ENCODE measurements at places on chromosomes 7 and 10.

- no peak for DNase-seq
Observed at GRCh38 chr7:75584354-75584753, 92.2 kb downstream of the SPDYE5 start.

- no peak for DNase-seq
Observed at GRCh38 chr7:155192961-155193640, 104.6 kb upstream of the INSIG1 start.

DNA sequence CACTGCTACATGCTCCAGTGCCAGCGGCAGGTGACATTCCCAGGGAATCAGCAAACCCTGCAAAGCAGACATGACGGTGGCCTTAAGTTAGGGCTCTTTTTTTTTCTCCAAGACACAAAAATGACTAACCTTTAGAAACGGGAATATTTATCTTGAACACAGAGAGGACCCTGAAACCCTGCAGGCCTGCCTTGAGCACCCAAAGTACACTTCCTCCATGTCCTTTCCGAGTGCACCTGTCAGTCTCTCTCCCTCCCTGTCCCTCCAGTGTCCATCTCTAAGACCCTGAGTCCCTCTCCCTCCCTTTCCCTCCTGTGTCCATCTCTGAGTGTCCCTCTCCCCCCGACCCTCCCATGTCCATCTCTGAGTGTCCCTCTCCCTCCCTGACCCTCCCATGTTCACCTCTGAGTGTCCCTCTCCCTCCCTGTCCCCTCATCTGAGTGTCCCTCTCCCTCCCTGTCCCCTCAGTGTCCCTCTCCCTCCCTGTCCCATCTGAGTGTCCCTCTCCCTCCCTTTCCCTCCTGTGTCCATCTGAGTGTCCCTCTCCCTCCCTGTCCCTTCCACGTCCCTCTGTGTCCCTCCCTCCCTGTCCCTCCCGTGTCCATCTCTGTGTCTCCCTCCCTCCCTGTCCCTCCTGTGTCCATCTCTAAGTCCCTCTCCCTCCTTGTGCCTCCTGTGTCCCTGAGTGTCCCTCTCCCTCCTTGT lies 51.2 kb upstream of the CAMK2B start:
- DNase-seq, result no peak

DNA sequence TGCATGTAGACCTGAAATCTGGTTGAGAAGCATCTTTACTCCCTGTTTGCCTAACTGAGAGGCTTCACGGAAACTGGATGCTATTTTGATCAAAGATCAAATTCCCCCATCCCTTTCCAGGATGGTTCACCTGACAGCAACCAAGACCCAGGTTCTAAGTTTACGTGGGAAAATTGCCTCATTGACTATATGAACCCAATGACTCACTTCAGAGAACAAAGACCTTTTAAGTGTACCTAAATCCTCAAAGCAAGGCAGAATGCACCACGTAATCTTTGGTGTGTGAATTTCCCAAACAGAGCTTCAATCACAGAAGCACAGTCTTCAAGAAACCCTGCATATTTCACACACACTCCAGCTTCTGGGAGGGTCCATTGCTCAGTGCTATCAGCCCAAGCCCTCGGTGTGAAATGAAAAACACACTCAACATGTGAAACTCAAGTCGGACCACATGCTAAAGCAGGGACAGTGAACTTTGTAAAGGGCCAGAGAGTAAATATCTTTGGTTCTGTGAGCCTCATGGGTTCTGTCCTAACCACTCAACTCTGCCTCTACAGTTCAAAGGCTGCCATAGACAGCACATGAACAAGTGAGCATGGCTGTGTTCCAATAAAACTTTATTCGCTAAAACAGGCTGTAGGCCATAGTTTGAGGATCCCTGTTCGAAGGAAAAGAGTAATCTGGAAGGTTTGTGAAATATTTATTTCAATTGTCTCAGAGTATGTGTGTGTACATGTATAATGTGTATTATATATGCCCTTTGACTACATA lies 275.6 kb upstream of the FOXK1 start:
- no peak for DNase-seq

DNA sequence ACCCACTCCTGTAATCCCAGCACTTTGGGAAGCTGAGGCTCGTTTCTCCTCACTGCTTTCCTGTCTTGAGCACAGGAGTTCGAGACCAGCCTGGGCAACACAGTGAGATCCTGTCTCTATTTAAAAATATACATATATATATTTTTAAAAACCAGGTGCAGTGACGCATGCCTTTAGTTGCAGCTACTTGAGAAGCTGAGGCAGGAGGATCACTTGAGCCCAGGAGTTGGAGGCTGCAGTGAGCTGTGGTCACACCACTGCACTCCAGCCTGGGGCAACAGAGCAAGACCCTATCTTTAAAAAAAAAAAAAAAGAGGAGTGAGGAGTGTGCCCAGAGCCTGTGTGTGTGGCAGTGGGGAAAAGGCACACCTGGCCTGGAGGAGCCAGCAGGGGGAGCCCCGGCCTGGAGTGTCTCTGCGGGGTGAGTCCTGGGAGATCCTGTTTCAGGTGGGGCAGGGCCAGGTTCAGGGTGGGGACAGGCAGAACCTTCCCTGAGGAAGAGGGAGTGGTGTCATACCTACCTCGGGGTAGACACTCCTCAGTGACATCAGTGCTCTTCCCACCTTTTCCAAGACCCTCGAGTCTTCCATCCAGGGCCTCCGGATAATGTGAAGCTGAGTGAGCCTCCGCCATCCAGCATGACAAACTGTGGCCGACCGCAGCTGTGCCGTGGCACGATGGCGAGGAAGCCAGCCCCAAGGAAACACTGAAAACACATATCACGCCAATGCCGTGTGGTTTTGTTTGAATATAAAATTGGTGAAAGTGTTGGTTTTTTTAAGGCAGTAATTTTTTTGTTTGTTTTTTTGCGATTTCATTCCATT lies 9.0 kb upstream of the ARPC1B start:
- DNase-seq, result peak; percentile 65

GRCh38 chr7:142053988-142054387 lies 57.5 kb upstream of the MGAM2 start:
- no peak for DNase-seq

GRCh38 chr10:32795598-32796183 lies 162.3 kb downstream of the ITGB1 start:
- no peak for DNase-seq

DNA sequence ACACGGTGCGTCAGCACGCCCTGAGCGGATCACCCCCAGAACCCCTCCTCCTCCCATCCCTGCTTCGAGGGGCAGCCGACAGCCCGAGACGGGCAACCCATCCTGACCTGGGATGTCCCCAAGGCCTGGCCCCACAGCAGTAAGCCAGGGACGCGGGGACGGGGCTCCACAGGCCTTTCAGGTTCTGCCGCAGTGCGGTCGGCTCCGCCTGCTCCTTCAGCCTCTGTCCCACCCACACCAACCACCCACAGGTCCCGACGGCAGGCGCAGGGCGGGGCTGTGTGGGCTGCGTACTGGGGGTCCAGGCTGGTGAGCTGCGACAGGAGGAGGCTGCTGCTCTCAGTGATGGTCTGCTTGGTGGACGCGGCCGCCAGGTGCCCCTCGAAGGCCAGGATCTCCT lies 16.7 kb downstream of the INTS1 start:
- no peak for DNase-seq

DNA sequence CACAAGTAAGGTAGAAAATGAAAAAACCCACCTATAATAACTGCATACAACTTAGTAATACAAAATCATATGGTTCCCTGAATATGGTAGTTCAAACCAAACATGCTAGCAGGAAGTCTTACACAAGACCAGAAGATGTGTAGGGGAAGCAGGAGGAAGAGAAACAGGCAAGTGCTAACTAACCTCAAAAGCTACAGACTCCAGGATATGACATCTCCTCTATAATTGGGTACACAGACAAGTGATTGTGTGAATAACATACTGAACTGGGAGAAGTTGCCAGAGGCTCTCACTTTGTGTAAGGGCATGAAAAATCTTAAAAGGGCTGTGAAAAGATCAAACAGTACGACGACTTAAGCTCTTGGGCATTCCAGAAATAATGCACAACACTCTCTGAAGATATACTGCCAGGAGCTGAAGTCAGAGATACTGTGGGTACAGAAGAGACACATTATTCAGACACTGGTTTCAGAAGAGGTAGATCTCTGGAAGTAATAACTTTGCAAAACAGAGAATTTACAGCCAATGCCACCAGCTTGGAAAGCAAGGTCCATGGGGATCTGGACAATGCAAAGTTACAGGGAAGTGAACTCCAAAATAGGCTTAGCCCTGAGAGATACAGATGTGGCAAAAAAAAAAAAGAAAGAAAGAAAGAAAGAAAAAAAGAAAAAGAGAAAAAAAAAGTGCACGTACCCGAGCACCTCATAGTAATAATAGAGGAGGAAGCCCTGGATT lies 767.2 kb downstream of the TNS3 start:
- no peak for DNase-seq

DNA sequence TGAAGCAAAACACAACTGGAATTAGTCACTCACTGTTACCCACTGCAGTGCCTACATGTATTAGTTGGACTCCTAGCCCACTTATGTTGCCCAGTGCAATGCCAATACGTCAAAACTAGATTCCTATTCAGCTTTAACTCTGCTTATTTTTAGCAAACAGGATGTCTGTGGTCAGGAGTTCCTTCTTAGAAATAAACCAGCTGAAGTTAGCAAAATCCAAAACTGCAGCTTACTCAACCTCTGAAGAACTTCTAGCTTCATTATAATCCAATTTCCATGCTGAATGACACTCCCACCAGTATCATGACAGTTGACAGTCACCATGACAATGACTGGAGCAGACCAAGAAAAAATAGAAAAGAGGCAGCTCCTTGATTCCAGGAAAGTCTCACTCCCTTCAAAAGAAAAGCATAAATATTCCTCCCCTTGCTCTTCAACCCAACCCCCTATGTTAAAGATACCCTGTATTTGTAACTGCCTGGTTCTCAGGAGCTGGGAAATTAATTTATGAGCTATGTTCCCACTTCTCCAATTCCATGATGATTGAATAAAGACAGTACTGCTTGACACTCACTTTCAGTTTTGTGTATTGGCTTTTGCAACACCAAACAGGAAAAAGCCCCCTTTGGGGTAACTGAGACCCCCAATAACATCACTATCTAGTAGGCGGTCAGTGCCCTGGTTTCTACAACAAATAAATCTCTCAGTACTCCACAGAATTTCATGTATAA lies 327.4 kb downstream of the SORCS1 start:
- no peak for DNase-seq

- DNase-seq, result no peak
Observed at GRCh38 chr10:98030093-98030821, at the start of gene CRTAC1. Gene CRTAC1, minus strand, starts transcription at chr10:98030621. Its CDS starts 149 bp downstream, at chr10:98030472.

- DNase-seq, result no peak
Observed at GRCh38 chr7:42621543-42622219, 290.2 kb downstream of the C7orf25 start.

DNA sequence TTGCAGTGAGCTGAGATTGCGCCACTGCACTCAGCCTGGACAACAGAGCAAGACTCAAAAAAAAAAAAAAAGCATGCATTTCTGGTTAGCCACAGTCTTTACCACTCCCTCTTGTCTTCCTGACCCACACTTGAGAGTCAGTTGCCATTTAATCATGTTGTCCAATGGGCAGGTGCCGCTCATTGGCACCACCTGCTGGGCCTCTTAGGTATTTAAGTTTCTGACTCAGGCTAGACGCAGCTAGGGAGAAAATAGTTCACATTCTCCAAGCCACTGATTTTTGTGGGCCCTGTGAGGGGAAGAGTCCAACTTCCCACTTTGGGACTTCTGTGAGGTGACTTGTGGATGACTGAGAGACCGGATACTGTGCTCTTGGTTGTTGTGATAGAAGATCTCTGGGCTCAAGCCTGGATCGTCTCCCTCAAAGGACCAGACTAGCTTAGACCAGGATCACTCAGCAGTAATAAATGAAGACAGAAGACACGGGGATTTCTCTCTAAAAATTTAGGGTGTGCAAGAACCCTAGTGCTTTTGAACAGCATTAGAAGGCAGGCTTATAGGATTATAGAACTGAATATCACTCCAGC lies 26.8 kb upstream of the SORCS3 start:
- peak; percentile 5 for DNase-seq

DNA sequence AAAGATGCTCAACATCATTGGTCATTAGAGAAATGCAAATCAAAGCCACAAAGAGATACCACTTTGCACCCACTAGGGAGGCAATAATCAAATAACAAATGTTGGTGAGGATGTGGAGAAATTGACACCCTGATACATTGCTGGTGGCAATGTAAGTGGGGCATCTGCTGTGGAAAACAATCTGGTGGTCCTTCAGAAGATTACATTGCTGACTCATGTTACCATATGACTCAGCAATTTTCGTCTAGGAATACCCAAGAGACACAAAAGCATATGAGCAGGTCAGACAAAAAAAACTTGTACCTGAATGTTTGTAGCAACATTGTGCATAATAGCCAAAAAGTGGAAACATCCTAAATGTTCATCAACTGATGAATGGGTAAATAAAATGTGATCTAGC lies 4.9 kb upstream of the CLDN3 start:
- DNase-seq, result no peak

- no peak for DNase-seq
Observed at GRCh38 chr10:129800796-129801340, 163.2 kb downstream of the EBF3 start.

All from activated gamma-delta T cell treated with Interleukin-2 at 50 U/mL for 16 hours (primary cell).